ENCODE measurements at places on chromosomes 5 and 9.

GRCh38 chr5:120621339-120621738 lies 157.2 kb downstream of the PRR16 start:
- ATAC-seq, result no peak

- no peak for ATAC-seq
Observed at GRCh38 chr5:125201446-125202052, 455.1 kb upstream of the ZNF608 start.

GRCh38 chr9:116372081-116372673 lies 218.6 kb downstream of the PAPPA start:
- no peak for ATAC-seq

DNA sequence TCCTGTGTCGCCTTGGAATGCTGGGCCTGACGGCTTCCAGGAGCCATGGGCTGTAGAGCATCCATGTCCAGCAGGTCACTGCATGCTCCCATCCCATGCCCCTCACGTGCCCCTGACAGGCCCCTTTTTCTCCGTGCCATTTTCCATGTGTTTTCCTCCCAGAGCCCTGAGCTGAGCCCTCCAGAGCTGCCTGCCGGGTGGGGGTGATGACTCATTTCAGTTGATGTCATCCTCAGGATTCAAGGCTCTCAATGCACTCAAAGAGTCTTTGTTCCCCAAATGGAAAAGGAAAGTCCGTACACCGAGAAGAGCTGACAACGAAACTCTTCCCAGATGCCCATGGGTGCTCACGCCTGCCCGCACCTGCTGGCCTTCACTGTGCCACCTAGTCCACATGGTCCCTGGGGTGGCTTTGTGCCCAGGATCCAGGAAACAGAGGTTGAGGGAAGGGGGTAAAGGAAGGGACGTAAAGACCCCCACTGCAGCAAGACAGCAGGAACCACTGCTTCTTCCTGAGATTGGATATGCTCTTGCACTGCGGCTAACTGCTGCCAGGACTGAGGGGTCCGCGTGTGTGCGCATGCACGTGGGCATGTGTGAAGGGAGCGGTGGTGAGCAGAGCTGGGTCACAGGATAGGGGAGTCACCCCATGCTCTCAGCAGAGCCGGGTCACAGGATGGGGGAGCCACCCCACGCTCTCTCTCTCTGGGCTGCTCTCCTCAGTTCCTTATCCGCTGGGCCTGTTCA lies 27.6 kb downstream of the COL15A1 start:
- ATAC-seq, result no peak

- no peak for ATAC-seq
Observed at GRCh38 chr5:19855453-19855852, 132.5 kb downstream of the CDH18 start.

- ATAC-seq, result no peak
Observed at GRCh38 chr5:751496-751895, 33.0 kb downstream of the ZDHHC11B start.

DNA sequence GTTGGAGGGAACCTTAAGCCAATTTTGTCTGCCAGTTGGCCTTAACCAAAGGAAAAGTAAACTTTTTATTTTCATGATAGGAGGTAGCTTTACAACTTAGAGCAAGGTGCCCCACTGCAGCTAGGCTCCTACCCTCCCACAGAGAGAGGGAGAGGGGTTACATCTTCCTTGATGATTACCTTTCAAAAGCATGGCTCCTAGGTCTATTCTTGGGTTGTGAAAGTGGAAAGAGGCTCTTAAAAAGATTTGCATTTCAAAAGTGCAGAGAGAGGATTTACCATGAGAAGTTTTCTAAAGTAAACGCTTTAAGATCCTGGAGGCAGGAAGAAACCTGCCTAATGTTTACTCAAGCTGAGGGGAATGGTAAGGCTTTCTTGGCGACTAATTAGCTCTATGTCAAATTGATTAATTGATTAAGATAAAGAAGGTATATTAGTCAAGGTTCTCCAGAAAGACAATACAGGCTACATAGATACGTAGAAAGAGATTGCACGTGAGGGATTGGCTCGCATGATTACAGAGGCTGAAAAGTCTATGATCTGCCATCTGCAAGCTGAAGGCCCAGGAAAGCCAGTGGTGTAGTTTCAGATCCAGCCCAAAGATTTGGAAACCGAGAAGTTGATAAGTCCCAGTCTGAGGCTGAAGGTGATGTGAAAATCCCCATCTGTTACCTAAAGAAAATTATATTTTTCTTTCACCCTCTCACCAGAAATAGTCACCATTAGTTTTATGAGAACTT lies 333.8 kb upstream of the CTNND2 start:
- no peak for ATAC-seq

DNA sequence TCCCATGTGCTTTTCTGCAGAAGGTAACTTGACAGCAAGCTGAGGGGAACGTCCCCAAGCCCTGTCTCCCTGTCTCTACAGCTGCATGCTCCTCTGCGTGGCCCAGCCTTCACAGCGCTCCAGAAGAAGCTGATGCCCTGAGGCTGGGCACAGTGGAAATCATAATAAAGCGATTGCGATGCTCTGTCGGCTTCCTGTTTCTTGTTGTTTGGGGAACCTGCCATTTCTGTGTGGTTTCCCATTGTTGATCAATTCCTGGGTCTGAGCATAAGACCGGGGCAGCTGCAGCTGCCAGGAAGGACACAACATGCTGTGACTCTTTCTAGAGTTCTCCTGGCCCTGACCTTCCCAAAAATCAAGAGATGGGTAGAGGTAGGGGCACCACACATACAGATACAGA lies 7.2 kb upstream of the DNAJB5 start:
- ATAC-seq, result no peak

GRCh38 chr5:150073677-150074076 lies 12.7 kb downstream of the CSF1R start:
- no peak for ATAC-seq

- ATAC-seq, result no peak
Observed at GRCh38 chr5:171188016-171188415, 121.0 kb upstream of the TLX3 start.

DNA sequence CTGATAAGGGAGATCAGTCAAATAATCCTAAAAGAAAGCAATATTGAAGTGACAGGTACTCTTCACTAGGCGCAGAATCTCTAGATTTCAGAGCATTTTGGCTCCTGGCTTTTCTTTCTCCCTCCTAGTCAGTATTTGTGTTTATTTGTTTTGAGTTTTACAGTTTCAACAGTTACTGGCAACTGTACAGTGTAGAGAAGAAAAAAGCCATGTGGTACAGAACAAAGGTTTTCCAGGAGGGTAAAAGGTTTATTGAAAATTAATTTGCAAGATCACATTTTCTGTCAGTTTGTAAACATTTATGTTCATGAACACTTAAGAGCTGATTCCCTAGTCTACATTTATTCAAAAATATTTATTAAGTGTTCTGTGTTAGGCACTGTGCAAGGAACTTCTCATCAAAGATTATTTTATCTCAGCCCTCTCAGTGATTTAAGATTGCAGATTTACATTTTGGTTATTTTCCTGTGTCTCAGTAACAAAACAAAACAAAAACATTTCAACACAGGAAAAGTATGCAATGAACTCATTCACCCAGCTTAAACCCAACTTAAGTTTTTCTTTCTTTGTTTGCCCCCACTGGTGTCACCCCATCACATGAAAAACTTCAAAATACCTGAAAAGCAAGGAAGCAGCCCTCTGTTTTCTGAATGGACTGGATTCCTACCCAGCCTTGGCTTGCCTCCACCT lies 12.9 kb downstream of the MINAR2 start:
- ATAC-seq, result no peak

- ATAC-seq, result no peak
Observed at GRCh38 chr9:94945197-94946144, 219.0 kb downstream of the AOPEP start.

DNA sequence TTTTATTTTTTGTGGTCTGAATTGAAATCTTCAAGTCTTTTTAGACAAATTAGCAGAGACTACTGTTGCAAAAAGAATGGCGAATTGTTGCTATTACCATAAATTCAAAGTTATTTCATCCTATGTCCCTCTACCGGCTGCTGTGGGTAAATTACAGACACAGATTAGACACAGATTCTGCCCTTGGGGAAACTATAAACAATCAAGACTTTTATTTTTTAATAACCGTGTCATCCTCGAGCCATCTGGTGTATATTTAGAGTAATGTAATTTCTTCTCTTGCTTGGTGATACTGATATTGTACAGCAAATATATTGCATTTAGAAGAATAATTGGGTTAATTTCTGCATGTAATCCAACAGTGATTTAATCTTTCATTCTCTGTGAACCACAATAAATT lies 228.0 kb upstream of the ADAMTSL1 start:
- ATAC-seq, result no peak

DNA sequence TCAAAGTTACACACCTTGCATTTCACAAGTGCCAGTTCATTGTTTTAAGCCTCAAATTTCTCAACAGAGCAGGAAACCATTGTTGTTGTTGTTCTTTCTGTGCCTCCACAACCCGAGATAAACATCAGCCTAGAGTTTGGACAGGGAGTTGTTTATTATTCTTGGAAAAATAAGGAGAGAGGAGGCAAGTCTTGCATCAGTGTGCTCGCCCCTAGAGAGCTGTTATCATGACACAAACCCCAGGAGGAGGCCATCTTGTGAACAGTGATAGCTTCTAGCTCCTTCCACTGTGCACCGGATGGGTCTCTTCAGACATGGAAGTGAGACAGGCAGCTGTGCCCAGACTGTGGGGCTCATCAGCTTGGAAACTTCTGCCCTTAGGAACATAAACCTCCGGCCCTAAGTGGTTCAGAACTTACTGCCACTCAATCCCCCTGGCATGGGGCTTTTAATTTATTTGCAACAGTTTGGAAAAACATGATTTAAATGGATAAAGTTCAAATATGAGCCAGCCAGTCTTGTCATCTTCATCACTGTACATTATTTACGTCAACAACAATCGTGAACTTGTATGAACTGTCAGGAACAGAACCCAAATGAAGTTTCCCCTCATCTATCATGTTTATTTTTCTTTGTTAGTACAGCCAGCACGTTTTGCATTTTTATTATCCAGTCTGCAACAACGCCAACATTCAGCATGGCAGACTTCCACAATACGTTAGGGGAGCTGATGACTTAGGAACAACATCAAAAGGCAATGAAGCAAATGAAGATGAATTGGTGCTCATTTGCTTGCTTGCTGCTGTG lies 181.7 kb upstream of the S1PR3 start:
- no peak for ATAC-seq

GRCh38 chr5:176733406-176734262 lies 76.7 kb upstream of the UNC5A start:
- ATAC-seq, result no peak

GRCh38 chr9:122978601-122979000 lies 37.8 kb downstream of the RABGAP1 start:
- ATAC-seq, result no peak

GRCh38 chr9:16276866-16277265 lies 593.6 kb downstream of the BNC2 start:
- ATAC-seq, result no peak

DNA sequence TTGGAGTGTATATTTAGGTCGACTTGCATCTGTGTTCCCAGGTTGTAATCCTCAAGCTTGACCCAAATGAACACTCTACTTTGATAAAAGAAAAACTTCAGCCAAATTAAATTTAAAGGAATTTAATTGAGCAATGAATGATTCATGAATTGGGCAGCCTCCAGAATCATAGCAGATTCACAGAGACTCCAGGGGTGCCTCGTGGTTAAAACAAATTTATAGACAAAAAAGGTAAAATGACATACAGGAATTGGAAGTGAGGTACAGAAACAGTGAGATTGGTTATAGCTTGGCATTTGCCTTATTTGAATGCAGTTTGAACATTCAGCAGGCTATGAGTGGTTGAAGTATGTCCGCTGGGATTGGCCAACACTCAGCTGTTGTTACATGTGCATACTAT lies 21.6 kb upstream of the SPATA31D4 start:
- no peak for ATAC-seq

- ATAC-seq, result no peak
Observed at GRCh38 chr5:123300266-123300665, 122.9 kb downstream of the CEP120 start.

DNA sequence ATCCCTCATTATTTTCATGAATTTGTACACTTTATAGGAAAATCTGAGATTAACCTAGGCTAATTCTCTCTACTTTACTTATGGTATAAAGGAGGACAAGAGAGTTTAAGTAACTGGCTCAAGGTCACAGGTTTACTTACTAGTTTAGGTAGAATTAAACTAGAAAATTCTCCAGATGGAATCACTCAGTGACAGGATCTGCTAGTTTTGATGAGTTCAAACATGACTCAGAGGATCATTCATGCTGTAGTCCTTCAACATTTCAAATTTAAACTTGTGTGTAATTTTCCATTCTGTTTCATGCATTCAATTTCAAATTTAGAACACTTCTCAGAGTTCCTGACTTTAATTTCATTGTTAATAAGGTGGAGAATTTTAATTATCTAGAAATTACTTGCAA lies 485.7 kb upstream of the TUSC1 start:
- ATAC-seq, result no peak

- no peak for ATAC-seq
Observed at GRCh38 chr9:95137587-95138145, 179.8 kb downstream of the FANCC start.

DNA sequence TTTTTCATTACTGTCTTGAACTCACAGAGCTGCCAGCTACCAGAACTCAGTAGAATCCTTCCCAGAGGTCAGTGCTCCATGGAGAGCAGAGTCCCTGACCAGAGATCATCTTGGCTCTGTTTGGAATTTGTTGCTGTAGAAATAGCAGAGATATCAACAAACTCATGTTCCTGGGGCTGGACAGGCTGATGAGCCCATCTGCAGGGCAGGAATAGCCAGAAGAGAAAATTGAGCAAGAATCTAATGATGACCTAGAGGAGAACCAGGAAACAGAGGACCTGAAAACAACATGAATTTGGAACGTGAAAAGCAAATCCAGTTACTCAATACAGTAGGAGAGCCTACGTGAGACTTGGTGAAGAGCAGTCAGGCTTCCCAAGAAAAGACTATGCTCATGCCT lies 437.8 kb downstream of the PLK2 start:
- ATAC-seq, result no peak

All from stimulated activated memory B cell treated with anti-CD40 and anti-IgM and Interleukin-4, amounts not matched to agents 10 μg/mL and 1 μg/mL and 100 μg/mL, for 72 hours (primary cell).